ENCODE measurements at places on chromosomes 6 and 20.

GRCh38 chr6:39339096-39339867, 16.8 kb upstream of the KCNK16 start:
- DNase-seq, result no peak

- DNase-seq, result no peak
Observed at GRCh38 chr20:16040742-16041141, 532.5 kb downstream of the KIF16B start.

- no peak for DNase-seq
Observed at GRCh38 chr6:121435444-121436069, at the start of gene GJA1. Gene GJA1, plus strand, starts transcription at chr6:121435646. Its CDS starts 11,202 bp downstream, at chr6:121446848.

DNA sequence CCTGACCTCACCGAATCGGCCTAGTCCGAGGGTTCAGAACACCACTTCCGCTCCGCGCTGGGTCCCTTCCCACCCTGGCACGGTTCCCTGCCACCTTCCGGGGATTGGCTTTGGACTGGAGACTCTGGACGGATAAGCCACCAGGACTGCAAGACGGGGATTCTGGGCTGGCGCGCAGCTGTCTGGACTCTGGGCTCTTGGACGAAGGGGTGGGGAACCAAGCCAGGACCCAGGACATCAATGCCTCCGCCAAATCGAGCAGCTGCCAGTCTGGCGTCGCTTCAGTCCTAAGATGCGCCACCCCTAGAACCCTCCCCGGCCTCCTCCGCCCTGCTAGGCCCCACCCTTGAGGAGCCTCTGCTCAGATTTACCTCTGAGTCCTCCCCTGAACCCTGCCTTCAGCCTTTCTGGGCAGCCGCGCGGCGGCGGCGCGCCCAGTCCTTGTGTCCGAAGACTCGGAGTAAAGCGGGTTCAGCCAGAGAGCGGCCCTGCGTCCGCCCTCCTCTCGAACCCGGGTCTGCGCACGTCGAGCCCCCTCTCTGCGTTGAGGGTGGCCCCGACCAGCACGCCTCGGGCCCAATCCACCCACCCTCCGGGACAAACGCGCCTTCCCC, 1.2 kb downstream of the KCNK17 start:
- DNase-seq, result no peak

- DNase-seq, result no peak
Observed at GRCh38 chr6:4289770-4290320, 154.5 kb upstream of the ECI2 start.

GRCh38 chr20:7029019-7029418, 261.5 kb downstream of the BMP2 start:
- no peak for DNase-seq

DNA sequence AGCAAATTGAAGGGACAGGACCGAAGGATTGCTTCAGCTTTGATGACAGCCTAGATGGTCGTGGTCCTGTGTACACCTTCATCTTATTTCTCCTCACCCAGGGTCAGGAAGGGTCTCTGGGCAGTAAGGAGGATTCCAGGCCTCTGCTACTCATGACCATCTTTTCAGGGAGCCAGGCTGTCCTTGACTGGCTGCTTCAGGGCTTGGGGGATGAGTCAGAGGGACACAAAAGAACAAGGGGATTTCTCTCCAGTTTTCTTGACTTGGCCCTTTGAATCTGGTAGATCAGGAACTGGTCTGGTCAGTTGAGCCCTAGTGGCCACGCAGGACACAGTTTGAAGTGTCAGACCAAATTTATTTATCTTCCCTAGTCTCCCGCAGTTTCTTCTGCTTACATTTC, 402.1 kb upstream of the CHD6 start:
- no peak for DNase-seq

- DNase-seq, result no peak
Observed at GRCh38 chr6:45616209-45616608, 238.5 kb upstream of the SUPT3H start.

- peak; percentile 35 for DNase-seq
Observed at GRCh38 chr6:15247500-15248450, 1.9 kb downstream of the JARID2 start.

DNA sequence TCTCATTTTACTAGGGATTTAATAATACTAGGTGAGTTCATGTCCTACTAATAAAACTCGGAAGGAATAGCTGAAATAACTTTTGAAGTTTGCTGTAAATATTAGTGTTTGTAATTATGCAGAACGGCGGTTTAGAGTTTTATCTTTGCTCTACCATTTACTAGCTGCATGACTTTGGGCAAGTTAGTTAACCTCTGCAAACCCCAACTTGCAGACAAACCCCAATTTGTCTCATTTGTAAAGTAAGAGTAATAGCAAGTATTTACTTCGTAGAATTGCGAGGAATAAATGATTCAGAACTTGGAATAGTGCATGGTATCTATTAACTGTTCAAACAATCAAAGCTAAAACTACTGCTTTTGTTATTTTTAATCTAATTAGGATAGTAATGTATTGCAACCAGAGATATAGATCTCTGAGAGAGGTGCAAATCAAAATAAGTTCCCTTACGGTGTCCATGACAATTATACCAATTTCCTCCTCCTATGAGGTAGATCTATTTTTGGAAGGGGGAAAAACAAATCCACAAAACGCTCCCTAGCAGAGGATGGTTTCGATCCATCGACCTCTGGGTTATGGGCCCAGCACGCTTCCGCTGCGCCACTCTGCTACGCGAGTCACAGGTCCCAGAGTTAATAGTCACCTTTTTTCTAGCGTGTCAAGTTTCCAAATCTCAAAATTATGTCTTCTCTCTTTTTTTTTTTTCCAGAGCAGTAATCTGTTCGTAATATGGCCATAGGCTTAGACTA, 35.1 kb upstream of the BTN3A2 start:
- peak; percentile 65 for DNase-seq

DNA sequence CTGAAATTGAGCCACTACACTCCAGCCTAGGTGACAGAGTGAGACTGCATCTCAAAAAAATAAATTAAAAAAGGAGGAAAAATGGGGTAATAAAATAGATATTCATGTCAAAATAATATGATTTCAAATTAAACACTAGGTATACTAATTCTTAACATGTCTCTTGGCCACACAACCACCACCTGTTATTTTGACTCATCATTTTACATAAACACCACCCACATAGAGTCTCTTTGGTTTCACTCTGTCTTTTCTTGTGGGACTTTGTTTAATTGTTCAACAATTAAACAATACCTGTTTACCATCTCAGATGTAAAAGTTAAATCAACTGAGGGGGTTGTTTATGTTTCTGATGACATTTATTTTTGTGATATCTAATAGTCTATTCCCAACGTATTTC, 476.8 kb upstream of the ADGRB3 start:
- no peak for DNase-seq

DNA sequence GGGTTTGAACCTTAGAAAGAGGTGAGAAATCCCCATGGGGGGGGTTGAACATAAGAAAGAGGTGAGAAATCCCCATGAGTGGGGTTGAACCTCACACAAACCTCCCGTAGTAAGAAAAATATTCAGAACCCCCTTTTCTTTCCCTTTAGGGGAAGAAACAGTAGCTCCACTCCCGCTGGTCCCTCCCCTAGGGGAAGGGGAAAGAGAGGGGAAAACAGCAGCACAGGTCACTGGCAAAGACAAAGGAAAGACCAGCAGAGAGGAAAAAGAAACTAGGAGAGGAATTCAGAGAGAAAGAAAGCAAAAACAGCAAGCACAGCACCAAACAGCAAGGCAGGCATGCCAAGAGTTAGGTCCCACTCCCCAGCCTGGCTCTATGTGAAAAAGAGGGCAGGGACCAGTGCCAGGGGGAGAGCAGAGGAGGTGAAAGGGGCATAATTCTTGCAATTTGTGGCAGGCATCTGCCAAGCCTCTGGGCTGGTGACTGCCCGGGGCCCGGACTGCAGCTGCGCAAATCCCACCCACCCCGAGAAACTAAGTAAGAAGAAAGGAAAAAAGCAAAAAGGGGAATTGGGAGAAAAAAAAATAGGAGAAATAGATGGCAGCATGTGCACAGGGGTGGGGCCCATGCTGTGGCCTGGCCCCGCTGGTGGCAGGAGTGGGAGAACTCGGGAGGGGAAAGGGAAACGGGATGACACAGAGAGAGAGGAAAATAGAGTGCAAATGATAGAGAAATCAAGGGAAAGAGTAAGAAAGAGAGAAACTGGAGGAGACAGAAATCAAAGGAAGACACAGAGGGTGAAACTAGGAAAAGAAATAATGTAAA, 15.1 kb upstream of the GOPC start:
- no peak for DNase-seq

DNA sequence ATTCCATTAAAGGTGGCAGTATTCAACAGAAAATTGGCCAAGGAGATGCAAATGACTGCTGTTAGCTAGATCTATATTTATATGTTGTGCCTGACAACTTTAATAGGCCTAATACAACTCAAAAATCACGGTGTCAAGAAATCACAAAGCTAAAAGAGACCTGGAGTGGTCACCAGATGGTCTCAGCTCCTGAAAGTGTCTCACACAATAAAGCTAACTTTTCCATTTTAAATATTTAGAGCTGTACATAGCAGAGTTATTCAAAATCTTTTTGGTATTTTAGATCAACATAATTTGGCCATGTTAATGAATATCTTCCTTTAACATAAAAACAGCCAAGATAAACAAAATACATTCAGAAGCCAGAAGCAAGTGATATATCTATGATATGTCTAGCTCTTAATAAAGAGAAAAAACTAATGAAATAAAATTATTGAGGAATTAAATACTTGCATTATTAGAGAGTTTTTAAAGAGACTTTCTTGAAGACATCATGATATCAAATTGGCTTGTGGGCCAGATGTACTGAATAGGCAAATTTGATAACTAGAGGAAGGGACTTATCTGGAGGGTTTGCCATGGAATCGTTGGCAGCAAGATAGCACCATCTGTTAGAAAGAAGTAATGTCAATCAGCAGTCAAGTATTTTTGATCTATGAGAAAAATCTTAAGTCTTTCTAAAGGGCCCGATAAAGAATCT, 84.9 kb upstream of the SCAF8 start:
- DNase-seq, result no peak

DNA sequence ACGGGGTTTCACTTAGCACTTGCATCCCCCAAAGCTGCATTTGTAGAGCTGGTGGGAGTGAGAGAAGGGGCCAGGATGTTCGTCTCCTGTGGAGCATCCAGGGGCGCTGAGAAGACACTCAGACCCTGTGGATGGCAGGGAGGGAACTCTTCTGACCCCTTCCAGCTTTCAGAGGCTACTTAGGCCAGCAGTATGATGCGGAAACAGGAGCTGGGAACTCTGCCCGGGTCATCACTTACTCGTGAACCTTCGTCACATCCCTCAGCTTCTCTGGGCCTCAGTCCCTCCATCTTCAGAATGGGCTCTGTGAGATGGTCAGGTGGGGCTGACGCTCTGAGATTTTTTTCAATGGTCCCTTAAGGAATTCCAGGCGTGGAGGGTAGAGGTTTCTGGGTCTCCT, 228.5 kb downstream of the TAF4 start:
- no peak for DNase-seq

- DNase-seq, result peak; percentile 53
Observed at GRCh38 chr6:75748743-75749538, at the start of gene MYO6. Gene MYO6, plus strand, starts transcription at chr6:75749239. Its CDS starts 68,309 bp downstream, at chr6:75817548.

- no peak for DNase-seq
Observed at GRCh38 chr6:11606332-11606731, 68.8 kb downstream of the TMEM170B start.

DNA sequence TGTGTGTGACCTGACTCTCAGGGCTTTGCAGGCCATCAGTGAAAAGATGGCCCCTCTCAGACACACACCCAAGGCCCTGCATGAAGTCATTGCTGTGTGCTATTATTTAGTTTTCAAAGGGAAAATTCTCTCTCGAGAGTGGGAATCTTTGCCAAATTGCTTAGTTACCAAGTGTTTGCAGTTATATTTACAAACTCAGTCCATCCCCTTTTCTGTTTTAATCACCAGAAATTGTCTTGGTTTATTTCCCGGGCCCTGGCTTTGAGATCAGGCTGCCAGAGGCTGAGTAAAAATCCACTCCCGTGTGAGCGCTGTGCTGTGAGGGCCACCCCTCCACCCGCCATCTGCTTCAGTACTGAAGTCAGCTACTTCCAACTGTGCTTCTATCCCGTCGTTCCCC, 163.1 kb downstream of the SOD2 start:
- no peak for DNase-seq

DNA sequence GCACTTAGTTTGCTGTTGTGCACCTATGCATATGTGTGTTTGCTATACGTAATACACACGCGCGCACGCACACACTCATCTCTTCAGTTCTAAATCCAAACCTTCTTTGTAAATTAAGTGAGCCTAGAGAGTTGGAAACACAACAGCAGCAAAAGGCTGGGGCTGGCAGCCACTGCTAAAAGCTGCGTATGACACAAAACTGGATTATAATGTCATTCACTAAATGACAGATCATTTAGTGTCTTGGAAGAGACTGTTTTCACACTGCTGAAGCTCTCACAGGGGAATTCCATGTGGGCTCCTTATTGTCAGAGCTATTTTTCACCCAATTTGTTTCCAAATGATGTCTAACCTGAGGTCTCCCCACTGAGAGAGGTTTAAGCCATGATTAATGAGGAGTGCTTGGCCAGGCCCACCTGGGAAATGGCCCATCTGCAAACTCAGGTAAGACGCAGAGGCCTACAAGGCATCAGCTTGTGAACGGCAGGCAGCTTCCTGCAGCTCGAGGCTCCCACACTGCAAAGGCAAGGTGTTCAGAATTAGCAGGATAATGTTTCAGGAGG, 94.2 kb downstream of the OLIG3 start:
- DNase-seq, result no peak

DNA sequence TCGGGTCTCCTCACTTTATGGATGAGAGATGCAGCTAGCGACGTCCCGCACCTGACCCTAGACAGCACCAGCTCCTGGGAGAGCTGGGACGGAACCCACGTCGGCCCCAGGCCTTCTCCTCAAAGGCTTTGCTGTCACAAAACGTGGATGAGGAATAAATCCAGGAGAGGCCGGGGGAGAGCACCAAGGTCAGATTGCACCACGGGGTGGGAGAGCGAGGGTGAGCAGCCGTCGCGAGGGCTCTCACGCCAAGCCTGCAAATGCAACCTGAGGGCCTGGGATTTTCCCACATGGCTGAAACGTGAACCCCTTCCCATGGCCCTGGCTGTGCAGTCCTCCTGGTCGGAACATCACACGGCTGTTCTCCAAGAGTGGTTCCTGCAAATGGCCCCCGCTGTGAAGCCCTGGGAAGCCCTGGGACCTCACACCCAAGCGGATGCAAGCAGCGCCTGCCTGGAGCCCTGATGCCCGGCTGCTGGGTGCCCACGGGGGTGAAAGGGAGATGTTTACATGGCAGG, 45.3 kb downstream of the DLL1 start:
- no peak for DNase-seq

DNA sequence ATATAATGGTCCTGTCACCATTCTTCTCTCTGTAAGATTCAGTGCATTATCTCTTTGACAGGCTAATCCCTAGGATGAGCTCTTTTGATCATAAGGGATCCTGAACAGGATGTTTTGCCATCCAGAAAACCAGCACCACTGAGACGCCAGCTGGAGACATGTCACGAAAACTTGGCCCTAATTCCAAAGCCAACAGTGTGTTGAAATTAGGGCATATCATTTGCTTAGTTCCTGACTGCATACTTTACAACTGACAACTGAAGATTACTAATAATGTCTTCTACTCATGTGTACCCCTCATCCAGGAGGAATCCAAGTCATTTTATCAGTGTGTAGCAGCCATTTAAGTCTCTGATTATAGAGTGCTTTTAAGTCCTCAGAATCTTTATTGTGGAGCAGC, 243.6 kb downstream of the KCNQ5 start:
- DNase-seq, result no peak

Measured in CD4-positive, alpha-beta memory T cell (primary cell).